ENCODE measurements at places on chromosomes 3 and 15. TPM values are rescaled to one million over a fixed set of nuclear protein-coding genes. Genes with fewer than 3 reads are reported as not detected.
A peak's percentile ranks its signal among the peaks of the same experiment; 100 is the strongest.

DNA sequence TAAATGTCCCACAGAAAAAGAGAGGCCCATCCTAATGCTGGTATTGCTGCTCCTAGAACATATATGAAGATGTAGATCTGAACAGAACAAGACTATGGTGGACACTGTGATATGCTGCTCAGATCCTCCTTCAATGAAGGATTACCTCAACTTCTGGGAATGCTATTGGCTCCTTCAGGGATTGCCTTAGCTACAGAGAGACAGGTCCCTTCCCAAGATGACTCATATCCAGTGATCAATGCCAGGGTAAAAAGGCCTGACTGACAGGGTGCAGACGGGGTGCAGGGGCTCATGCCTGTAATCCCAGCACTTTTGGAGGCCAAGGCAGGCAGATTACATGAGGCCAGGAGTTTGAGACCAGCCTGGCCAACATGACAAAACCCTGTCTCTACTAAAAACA, 20.5 kb upstream of the STAG1 start:
- DNase-seq, result no peak

DNA sequence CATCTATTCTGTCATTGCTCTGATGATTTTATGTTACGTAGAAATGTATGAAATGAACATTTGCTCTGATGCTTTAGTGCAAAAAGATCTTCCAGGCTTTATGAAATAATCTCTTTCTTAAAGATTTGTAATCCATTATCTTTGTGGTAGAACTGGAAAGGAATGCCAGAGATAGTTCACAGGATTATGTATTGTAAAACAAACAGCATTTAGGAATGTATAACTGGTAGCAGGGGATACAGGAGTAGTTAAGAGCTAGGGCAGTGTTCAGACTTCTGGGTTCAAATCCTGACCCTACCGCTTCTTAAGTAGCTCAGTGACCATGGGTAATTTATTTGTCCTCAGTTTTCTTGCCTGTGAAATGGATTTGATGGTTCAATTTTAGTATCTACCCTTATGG, 429.8 kb upstream of the TPM1 start:
- no peak for DNase-seq

DNA sequence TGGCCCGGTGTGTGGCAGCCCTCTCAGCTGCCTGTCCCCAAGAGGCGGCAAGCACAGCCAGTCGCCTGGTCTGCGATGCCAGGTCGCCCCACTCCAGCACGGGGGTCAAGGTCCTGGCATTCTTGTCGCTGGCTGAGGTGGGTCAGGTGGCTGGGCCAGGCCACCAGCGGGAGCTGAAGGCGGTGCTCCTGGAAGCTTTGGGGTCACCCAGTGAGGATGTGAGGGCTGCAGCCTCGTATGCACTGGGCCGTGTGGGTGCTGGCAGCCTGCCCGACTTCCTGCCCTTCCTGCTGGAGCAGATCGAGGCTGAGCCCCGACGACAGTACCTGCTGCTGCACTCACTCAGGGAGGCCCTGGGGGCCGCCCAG, 20.8 kb downstream of the CAND2 start:
- DNase-seq, result no peak

GRCh38 chr3:157136647-157137387, 23.1 kb downstream of the CCNL1 start:
- peak; percentile 62 for DNase-seq

DNA sequence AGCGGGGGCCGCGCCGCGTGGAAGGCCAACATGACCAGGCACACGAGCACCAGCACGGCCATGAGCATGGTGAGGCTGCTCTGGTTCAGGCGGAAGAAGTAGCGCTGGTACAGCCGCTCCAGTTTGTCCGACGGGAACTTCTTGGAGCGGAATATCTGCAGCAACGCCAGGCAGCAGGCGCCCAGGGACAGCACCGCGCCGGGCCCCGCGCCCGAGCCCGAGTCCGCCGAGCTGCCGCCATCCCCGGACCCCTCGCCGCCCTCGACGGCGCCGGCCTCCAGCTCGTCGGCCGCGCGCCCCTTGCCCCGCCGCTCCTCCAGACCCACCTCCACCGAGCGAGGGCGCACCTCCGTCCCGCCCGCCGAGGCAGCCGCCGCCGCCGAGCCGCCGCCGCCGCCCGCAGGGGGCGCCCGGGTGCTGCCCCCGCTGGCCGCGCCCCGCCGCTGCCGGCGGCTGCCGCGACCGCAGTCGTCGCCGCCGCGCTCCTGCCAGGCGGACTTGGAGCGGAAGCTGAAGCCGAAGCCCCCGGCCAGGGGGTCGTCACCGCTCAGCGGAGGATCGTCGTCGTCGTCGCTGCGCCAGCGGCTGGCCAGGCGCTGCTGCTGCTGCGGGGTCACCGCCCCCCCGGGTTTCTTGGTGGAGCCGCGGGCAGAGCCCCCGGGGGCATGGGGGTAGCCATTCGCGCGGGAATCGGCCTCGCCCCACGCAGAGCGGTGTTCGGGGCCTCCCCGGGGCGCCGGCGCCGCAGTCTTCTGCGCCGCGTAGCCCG, 957 bp downstream of the ADCY5 start:
- peak; percentile 32 for DNase-seq

DNA sequence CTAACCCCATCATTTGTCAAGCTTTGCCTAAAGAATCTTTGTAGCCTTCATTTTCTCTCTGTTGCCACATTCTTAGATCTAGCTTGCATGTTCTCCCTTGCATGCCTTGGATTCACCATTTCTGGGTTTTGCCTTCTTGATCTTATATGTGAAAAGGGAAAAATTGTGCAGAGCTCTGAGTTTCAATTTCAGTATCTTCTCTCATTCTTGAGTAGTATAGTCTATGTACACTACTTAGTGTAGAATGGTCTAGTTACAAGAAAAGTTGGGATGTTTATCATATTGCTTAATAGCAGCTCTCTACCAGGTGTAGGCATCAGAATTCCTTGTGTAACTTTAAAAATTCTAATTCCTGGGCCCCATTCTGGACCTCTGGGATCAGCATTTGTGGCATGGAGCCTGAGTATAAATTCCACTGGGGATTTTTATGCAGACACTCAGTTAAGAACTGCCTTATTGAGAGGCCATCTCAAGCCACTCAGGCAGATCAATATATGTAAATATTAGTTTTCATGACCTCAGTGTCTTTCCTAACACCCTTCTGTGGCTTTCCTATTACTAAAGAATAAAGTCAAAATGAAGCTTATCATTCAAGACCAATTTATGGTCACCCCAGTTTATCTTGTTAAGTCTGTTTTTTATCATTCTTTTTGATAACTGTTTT, 23.4 kb downstream of the GTF2E1 start:
- DNase-seq, result no peak

DNA sequence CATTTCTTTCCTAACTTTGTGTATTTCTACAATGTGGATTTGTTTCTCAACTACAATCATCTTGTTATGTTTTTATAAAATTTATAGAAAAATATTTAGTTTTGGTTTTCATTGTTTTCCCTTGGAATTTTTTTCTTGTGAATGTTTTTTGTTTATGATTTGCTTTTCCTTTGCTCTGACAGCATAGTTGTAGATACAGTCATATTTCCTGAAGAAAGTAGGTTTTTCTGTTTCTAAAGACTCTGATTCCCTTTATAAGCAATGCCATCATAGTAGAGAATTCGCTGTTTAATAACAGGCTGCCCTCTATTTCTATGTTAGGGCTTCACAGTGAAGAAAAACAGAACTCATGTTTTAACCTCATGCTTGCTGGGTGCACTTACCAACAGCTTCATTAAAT, 482.3 kb downstream of the ZBBX start:
- DNase-seq, result no peak

DNA sequence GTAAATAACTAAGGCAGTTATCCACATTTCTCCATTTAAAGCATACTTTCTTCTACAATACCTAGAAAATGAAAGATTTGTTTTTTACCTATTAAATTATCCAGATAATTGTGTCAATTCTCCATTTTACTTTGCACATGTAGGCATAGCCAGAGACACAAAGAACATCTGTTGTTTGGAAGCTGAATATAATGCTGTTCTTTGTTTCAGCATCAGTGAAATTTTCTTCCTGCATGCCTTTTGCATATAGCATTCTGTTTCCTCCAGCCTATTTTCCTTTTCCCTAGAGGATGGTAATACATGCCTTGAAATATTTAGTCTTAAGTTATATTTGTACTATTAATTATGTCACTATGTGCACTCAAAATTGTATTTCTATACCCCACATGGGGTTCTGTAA, 233.7 kb downstream of the CNTN6 start:
- DNase-seq, result no peak

DNA sequence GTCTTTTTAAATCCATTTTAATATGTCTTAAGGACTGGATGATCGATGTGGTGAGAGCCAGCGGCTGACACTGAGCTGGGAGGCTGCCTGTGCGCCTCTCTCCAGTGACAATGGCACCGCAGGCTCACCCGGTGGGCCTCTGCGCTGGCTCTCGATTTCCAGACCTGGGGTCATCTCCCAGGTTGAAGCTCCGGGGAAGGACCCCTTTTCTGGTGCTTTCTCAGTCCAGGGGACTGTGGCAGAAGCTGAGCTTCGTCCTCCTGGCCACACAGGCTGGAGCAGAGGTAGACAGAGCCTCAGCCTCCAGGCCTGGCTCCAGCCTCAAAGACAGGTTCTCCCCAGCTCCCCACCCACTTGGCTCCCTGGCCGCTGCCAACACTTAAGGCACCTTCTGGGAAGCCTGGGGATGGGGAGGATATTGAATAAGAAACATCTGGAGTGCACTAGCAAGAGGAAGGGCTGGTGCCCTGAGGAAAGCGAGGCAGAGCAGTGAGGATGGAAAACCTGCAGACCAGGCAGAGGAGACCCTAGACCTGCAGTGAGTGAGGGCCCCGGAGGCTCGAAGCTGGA, 154.2 kb upstream of the SMAD3 start:
- DNase-seq, result no peak

DNA sequence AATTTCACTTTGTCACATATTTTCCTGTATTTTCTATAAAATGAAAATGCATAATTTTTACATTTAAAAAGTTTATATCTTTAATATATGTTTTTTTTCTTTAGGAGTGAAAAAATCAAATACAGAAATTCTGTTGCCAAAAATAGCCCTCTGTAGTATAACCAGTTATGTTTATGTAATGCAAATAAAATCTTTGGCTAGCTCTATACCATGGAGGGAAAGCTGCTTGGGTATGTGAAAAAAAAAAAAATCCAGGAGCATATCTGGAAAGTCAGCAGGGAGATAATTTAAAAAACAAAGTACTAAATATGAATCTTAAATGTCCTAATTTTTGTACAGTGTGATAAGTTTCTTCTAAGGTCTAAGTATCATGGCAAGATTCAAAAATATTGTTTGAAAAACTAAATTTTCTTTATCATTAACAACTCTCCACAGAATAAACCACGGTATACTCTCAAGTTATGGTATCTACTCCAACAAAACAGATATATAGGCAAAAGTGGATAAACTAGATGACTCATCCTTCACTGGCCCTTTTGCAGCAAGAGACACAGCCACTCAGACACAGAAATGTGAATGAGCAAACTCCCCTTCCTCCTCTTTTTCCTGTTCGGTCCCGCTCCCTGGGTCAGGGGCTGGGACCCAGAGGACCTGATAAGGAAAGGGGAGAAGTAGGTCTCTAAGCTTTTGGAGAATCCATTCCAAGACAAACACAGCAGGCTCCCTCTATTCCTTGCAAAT, 66.6 kb downstream of the PDZRN3 start:
- DNase-seq, result no peak

GRAMD1C gene
- total RNA-seq, result 0.58 TPM

DNA sequence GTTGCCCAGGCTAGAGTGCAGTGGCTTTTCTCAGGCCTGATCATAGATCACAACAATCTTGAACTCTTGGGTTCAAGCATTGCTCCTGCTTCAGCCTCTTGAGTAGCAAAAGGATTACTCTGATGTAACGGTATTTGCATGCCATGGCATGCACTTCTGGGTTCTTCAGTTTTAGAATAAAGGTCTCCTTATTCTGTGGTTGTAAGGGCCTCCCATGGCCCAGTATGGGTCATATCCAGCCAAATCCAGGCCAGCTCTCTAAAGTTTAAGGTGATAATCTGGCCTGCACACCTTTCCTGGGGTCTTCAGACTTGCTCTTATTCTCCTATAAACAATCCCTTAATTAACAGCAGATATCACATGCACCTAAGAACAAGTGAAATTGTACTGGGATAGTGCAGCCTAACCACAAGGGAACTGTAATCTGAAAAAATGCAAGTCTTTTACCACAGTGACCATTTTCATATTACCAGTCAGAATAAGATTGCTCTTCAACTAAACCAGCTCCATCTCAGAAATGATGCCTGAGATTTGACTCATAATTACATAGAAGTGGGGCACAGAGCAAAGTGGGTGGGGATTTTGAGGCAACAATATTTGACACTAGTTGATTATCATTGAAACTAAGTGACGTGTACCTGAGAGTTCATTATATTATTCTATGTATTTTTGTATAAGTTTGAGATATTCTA, 25.4 kb downstream of the COMMD2 start:
- no peak for DNase-seq

- DNase-seq, result no peak
These were observed 17.9 kb downstream of the DZIP1L start for GRCh38 chr3:138097192-138098172.

- no peak for DNase-seq
These were observed 122.3 kb downstream of the ATP1B3 start for GRCh38 chr3:141998669-141999290.

GRCh38 chr3:117524890-117525289, 815.3 kb downstream of the TUSC7 start:
- no peak for DNase-seq

KBTBD12 gene
- total RNA-seq, result 1.4 TPM

RTP1 gene
- not detected for total RNA-seq

PCSK6 gene
- 86.2 TPM for total RNA-seq

- DNase-seq, result no peak
These were observed 107.8 kb upstream of the TGFBR2 start for GRCh38 chr3:30498587-30498967.

DNA sequence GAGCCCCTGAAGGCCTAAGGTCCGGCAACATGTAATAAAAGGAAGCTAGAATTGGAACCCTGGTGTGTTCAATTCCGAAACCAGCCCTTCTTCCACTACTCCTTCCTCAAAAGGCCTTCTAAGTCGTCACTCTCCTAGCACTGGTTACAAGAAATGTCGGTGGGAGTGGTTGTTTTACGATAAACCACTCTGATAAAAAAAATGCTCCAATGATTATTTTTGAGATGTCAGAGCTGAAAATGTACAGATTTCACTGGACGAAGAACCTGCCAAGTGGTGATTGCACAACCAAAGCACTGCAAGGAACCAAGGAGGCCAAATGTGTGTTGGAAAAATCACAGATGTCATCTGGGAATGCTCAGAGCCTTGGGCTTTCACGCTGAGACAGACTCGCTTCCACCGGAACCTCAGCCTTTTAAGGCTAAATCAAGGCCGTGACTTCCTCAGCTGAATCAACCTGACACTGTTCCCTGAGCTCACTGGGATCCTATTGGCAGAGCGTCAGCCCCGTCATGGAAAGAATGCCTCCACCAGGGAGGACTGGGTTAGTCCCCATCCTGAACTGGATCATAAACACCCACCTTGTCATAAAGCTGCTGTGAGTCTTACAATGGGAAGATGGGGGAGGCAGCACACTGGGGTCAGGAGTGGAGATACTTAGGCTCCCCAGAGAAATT, 108.1 kb upstream of the THBS1 start:
- DNase-seq, result peak; percentile 58

DNA sequence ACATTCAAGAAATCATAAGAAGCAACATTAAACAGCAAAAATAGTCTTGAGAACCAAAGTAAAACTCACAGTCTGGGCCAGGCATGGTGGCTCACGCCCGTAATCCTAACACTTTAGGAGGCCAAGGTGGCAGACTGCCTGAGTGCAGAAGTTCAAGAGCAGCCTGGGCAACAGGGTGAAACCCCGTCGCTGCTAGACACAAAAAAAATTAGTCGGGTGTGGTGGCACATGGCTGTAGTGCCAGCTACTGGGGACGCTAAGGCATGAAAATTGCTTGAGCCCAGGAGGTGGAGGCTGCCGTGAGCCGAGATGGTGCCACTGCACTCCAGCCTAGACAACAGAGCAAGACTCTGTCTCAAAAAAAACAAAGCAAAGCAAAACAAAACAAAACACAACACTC, 117.7 kb upstream of the GOLGA6L6 start:
- no peak for DNase-seq

All from stomach (tissue), 19 donors.